ENCODE measurements at places on chromosomes 4 and X. TPM values are rescaled to one million over a fixed set of nuclear protein-coding genes. Genes with fewer than 3 reads are reported as not detected.

MED28 gene
- 19.9 TPM for total RNA-seq

CAPN6 gene
- total RNA-seq: not detected

ART3 gene
- total RNA-seq: not detected

ITGB1BP2 gene
- total RNA-seq: 1.1 TPM

LDB2 gene
- total RNA-seq: not detected

ESX1 gene
- total RNA-seq: 0.10 TPM

HSD17B13 gene
- not detected for total RNA-seq

SSX2 gene
- not detected for total RNA-seq

VCX3A gene
- not detected for total RNA-seq

GEMIN8 gene
- 10.4 TPM for total RNA-seq

UGT2B17 gene
- not detected for total RNA-seq

ELOVL6 gene
- 15.3 TPM for total RNA-seq

DIPK2B gene
- not detected for total RNA-seq

AKAP4 gene
- total RNA-seq: not detected

CXCL5 gene
- 35.3 TPM for total RNA-seq

C4orf51 gene
- not detected for total RNA-seq

RNF212 gene
- 2.3 TPM for total RNA-seq

RHOXF2 gene
- total RNA-seq: not detected

FNIP2 gene
- 5.0 TPM for total RNA-seq

RHOH gene
- total RNA-seq: 0.19 TPM

CDS1 gene
- total RNA-seq: 0.66 TPM

SMAD1 gene
- 8.6 TPM for total RNA-seq

SLITRK4 gene
- total RNA-seq: not detected

RTL5 gene
- total RNA-seq: 2.3 TPM

DKK2 gene
- total RNA-seq: not detected

HAND2 gene
- total RNA-seq: 0.65 TPM

CXCL10 gene
- total RNA-seq: not detected

DMP1 gene
- 0.06 TPM for total RNA-seq

HMX1 gene
- total RNA-seq: 0.19 TPM

DCAF4L1 gene
- 0.19 TPM for total RNA-seq

CRLF2 gene
- total RNA-seq: 0.77 TPM

VBP1 gene
- 47.0 TPM for total RNA-seq

IGFBP7 gene
- total RNA-seq: 224 TPM

ITM2A gene
- 0.31 TPM for total RNA-seq

KCND1 gene
- total RNA-seq: 0.96 TPM

KCTD8 gene
- not detected for total RNA-seq

Data from A549 treated with Mapracorat at 1 μM for 4 hours (cell line).